ENCODE measurements at places on chromosomes 4 and X.

DNA sequence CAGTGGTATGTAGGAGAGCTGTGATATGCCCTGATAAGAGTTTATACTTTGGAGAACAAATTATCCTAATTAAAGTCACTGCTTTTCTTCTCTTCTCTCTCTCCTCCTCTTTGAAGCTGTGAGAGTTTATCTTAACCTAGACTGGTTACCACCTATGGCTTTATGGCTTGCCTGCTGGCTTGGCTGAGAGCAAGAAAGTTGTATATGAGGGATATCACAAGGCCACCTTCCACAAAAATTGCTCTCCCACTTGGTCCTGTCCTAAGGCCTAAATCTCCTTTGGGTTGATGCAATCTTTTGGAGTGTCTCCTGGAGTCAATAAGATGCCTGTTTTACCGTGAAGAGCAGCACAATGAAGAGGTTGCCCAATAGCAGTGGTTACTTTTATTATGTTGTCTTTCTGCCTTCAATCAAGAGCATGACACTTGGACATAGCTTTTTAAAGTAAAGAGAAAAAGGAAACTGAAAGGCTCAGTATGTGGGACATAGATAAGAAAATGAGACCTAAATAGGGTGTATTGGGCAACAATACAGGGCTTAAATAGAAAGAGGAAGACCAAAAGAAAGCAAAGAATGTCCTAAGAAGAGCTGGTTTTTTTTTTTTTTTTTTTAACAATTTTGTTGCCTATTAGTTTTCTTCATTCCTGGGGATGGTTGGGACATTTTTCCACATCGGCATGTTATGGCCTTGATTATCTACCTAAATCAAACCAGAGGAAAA is 9.2 kb downstream of the GUCY1A1 start:
- no peak for DNase-seq

DNA sequence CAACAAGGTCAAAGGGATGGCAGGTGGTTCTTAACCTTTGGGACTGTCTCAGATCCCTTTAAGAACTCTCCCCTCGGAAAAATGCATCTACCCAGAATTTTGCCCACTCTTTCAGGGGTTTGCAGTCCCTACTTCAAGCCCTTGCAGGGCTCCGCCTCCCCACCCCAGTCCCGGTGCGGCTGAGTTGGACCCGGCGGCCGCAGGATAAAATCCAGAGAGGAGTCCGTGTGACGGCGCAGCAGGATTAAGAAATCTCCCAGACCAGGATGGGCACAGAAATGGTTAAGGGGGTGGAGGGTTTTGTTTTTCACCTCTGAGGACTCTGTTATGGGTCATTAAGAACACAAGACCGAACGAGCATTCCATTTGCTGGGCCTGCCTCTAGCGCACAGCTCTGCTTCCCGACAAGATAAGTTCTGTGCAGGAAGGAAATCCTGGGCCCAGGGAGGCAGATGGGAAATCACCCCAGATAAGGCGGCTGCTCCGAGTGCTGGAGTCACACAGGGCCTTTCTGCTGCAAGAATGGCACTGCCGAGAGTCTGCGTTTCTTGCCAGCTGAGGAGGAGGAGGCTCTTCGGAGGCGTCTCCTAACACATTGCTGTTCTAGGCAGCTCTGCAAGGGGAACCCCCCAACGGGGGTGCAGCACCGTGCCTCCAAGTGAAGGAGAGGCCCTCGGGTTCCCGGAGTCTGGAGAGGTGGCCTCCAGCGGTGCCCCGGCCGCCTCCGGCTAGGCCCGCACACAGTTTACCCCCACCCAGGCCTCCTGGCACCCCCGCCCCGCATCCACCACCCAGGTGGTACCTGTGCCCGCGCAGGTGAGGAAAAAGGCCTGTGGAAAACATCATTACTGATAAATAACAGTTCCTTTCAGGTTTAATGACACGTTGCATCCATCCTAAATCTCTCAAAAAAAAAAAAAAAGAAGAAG is 277.6 kb downstream of the BCOR start:
- no peak for DNase-seq

GRCh38 chr4:102174719-102175189 is 170.5 kb downstream of the SLC39A8 start:
- DNase-seq, result no peak

DNA sequence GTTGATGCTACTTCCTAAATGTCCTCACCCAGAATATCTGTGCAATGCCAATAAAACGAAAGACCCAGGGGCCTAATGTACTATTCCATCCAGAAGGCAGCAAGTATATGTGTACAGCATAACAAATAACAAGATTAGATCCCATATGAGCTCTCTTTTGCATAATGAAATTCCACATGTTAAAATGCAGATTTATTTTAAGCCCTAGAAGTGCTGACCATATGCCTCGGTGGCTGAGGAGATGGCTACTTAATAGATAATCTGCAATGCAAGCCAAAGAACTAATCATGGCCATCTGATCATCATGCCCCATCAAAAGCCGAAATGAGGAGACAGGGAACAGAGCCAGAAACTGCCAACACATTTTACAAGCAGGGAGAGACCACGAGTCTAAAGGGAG is 293.5 kb downstream of the KCNIP4 start:
- DNase-seq, result no peak

DNA sequence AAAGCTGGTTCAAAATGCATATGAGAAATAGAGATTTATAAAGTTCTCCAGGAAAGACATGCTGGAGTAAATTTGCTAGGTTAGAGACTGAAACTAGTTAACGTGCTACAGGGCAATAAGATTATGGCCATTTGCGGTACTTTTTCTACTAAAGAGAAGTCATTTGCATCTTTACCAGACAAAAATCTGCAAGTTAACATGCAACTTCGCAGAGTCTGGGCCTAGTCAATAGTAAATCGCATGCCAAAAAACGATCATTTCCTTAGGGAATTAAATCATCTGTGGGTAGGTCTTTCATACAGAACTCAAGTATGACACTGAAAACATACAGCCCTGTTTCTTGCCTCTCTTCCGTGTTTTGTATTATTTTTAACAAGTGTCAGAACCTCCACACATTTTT is 32.8 kb upstream of the REST start:
- DNase-seq, result no peak

GRCh38 chr4:13539619-13540445 is 4.5 kb downstream of the NKX3-2 start:
- no peak for DNase-seq

DNA sequence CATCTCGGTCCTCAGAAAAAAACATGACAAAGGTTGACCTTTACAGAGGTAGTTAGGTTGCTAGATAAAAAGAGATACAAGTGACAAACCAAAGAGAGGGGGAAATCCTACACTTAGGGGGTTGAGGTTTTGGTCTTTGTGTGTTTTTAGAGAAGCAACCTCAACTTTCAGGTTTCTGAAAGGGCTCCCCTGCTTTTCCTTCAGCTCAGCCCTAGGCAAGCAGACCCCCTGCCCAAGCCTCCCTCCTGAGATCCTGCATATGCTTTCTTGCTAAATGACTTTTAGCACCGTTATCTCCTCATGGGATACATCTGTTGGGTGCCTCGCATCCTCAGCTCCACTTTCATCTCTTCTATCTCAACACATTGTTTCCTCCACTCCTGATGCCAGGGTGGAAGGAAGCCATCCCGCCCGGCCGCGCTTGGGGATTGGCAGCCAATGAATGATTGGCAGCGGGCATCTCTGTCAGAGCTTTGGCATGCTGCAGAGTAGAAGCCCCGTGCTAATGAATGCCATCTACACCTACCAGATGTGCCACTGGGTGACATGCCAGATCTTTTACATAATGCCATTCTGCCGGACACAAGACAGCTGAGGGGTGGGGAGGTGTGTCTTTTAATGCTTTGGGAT is 15.0 kb upstream of the PRDM8 start:
- no peak for DNase-seq

DNA sequence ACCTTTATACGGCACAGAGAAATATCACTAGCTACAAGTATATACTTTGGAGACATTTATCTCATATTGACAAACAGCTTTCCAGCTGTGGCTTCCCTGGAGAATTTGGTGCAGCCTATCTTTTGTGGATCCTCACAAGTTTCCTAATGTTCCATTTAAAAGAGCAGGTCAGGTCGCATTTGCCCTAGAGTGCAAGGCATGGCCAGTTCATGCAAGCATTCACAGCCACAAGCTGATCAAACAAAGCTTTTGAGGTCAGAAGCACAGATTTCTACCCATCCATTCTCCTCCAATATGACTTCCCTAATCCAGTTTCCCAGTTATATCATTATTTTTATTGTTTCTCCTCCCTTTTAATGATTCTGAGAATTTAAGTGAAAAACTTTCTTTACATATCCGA is 1008.4 kb upstream of the AGA start:
- DNase-seq, result no peak

DNA sequence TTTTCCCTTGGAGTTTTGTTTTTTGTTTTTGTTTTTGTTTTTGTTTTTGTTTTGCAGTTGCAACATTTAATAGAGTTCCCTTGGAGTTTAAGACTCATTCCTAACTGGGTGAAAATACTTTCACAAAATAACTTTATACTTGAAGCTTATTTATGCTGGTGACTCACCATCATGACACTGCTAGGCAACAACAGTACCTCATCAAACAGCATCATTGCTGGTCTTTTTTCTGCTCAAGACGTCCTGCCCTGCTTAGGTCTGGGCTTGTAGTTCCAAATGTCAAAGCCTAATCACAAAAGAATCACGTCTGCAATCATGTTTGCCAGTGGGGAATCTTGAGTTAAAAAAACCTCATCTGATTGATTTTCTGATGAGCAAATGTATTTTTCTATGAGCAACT is 105.7 kb upstream of the PRPS2 start:
- DNase-seq, result no peak

DNA sequence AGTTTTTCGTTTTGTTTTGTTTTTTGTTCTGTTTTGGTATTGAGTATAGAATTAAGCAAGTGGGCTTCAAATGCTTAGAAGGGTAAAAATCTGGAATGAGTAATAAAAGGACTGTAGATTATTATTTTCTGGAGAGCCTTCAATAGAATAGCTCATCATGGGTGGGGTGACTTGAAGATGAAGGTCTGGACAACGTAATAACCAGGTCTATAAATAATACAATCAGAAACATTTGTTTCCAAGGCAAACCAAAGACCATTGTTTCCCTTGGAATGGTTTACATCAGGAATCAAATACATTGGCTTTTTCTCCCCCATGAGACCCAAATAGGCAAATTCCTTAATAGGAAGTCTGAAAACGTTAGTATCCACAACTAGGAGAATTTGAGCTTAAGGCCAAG is 721.6 kb downstream of the RPA4 start:
- DNase-seq, result no peak

GRCh38 chr4:187479511-187479910 is 516.1 kb upstream of the ZFP42 start:
- no peak for DNase-seq

GRCh38 chr4:144579411-144580030 is 66.4 kb upstream of the HHIP start:
- no peak for DNase-seq

GRCh38 chrX:148633218-148633908 is 132.9 kb downstream of the AFF2 start:
- no peak for DNase-seq

- DNase-seq, result no peak
Observed at GRCh38 chr4:137367620-137368019, 164.7 kb downstream of the PCDH18 start.

- DNase-seq, result no peak
Observed at GRCh38 chrX:34624416-34624815, 32.7 kb downstream of the TMEM47 start.

DNA sequence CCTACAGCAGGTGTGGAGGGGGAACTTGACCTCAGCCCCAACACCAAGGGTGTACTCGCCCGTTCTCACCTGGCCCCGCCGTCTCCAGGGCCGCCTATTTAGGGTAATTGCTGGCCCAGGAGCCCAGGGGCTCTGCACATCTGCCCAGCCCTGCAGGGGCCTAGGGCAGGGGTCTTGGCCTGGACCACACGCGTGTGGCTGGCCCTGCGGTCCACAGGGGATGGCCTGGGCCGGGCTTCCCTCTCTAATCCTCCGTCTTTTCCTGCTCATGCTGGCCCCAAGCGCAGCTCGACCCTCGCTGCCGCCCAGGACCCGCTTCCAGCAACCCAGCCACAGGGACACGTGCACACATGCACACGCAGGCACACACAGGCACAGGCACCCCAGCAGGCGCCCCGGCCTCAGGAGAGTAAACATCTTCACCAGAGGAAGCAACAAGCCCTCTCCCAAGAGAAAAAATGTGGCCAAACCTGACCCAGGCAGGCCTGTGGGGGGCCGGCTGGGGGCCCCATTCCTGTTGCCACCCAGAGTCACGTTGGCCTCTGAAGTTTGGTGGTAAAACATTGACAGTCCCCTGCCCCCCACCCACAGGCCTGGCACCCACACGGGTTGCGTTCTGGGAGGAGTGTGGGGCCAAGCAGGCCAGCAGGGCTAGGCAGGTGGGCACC is 24.6 kb upstream of the FGFR3 start:
- no peak for DNase-seq

DNA sequence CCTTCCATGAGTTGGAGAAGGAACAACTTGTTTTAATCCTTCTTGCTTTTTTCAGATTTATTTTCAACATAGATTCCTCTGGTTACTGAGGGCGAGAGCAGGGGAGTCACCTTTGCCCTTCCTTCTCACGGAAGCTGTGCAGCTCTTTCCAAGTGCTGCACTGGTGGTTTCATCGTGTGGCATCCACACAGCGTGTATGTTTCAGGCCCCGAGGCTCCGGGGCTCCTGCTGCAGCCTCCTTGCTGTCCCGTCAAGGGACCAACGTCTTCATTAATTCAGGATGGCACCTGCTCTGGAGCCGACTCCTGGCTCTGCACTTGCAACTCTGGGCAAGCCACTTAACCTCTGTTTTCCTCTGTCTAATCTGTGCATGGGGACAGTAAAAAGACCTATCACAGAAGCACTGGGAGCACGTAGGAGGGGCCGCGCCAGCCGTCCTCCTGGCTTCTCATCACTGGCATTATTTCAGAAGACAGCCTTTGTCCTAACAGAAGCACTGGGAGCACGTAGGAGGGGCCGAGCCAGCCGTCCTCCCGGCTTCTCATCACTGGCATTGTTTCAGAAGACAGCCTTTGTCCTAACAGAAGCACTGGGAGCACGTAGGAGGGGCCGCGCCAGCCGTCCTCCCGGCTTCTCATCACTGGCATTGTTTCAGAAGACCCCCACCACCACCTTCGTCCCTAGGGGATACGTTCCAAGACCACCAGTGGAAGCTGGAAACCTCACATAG is 117.8 kb upstream of the NKX1-1 start:
- no peak for DNase-seq

DNA sequence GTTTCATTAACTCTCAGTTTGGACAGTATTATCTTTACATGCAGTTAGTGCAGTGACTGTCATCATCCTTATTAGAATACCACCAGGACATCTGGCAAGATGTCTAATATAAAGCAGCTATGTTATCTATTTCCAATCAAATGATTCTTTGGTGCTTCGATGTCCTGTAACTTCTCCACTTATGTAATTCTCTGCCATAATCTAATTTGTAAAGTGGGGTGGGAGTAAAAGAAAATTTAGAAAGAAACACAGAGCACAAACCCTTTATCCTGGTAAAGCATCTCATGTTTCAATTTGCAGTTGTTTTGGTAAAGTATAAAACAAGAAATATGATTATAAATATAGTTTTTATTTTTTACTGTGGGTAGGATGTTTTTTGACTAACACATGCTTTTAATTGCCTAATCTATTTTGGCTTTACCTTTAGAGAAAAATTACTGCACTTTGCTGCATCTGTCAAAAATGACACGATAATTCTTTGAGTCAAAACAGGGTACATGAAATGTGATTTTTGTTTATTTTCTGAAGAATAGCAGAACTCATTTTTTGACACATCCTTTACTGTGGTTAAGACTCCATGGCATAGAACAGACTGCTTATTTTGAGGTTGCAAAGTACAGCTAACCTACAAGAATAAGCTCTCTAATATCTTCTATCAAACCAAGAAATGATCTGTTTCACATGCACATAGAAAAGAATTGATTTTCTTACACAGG is 382.9 kb downstream of the RPA4 start:
- DNase-seq, result no peak

- DNase-seq, result no peak
Observed at GRCh38 chr4:147944249-147944648, 212.4 kb downstream of the ARHGAP10 start.
